ENCODE measurements at places on chromosomes 3 and 15. TPM values are rescaled to one million over a fixed set of nuclear protein-coding genes. Genes with fewer than 3 reads are reported as not detected.
A peak's percentile ranks its signal among the peaks of the same experiment; 100 is the strongest.

- DNase-seq = peak; percentile 58
These were observed 43.9 kb downstream of the BHLHE40 start for GRCh38 chr3:5022966-5023776.

DNA sequence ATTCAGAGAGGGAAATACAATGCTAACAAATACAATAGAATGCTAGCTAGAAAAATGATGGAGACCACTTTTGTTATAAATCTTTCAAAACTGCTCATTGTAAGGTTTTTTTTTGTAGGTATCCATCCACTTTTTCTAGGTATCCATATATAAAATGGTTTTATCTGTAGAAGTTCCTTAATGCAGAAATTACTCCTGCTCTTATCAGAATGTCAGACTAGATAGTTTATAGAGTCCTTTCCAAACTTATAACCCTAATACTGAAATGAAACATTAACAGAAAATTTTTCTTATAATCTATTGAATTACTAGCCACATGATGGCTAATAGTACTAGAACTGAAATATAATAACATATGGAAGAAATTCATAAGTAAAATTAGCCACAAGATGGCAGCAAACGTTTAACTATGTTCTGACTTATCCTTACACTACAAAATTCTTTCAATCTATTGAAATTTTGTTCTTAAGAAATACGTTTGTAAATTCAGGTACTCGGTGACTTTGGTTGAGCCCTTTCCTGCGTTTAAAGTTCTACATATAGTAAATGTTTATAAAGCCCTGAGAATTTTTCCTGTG is 58.5 kb downstream of the ECT2 start:
- no peak for DNase-seq

The SLC28A1 gene
- total RNA-seq = 0.50 TPM

The CHDH gene
- 12.7 TPM for total RNA-seq

The RTP1 gene
- not detected for total RNA-seq

DNA sequence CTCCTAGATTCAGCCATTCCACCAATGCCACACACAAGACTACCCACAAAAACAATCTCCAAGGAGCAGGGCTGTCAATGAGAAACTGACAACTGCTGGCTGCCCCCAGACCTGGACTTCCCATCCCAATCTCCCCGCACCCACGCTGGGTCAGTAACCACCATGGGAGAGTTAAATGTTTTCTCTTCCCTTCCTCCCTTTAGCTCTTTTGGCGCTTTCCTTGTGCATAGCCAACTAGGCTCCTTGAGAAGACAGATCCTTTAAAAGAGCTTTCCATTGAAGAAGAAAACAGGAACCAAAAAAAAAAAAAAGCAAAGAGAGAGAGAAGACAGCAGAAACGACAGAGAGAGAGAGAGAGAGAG is 8.3 kb downstream of the BCL6 start:
- DNase-seq = no peak

GRCh38 chr3:196339493-196340254 is 1.5 kb upstream of the TM4SF19 start:
- no peak for DNase-seq

DNA sequence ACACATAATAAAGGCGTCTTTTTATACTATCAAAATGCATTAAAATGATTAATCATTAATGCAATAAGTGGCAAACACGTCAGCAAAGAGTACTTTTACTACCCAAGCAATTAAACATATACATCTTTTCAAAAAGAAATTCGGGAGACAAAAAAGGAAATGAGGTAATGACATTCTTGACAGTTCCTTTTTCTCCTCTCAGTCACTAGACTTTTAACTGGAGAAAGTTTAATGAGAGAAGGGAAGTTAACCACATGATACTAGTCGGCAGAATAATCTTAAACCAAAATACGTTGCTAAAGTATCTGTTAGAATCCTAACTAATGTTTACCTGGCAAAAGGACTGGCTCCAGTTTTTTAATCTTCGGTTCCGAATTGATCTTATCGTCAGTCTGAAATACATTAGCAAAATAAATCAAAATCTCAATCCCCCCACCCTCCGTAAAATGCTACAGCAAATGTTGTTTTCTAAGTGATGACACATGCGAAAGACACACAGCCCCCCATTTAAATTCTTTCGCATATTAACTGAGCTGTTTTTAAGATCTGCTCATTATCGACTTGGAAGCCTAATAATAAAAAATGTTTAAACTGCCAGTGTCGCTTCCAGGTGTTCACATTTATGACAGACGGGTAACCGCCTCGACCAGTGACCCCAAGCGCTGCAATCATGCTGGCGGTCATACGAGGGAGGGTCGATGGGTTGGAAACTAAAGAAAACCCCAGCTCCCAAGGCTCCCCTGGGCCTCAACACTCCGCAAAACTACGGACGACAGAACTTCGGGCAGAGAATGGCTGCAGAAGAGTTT is 778 bp downstream of the MTMR10 start:
- DNase-seq = no peak

DNA sequence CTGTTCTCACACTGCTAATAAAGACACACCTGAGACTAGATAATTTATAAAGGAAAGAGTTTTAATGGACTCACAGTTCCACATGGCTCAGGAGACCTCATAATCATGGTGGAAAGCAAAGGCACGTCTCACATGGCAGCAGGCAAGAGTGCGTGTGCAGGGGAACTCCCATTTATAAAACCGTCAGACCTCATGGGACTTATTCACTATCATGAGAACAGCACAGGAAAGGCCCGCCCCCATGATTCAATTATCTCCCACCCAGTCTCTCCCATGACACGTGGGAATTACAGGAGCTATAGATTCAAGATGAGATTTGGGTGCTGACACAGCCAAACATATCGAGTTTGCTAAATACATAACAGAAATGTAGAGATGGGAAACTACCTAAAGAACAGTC is 39.5 kb upstream of the DGKG start:
- no peak for DNase-seq

DNA sequence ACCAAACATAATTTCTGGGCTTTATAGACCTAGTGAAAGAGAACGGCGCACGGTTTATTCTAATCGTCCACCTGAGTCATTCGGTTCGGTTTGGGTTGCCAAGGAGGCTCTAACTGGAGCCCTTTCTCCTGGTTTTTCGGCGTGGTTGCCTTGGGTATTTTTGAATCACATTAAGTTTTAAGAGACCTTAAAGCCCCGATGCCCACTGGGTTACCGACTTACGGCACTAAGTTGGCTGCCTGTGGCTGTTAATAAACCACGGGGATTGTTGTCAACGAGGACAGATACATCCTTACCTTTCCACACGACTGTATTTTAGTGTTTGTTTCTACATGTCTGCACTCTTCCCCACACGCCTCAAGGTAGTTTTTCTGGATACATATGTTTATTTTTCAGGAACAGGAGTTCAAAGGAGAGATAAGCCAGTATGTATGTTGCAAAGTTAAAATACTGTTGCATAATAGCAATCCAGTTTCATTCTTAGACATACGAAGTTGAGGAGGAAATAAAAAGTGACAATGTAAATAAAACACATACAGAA is 1.2 kb upstream of the ANP32A start:
- no peak for DNase-seq

GRCh38 chr3:37610529-37610928 is 251.2 kb upstream of the CTDSPL start:
- DNase-seq = no peak

DNA sequence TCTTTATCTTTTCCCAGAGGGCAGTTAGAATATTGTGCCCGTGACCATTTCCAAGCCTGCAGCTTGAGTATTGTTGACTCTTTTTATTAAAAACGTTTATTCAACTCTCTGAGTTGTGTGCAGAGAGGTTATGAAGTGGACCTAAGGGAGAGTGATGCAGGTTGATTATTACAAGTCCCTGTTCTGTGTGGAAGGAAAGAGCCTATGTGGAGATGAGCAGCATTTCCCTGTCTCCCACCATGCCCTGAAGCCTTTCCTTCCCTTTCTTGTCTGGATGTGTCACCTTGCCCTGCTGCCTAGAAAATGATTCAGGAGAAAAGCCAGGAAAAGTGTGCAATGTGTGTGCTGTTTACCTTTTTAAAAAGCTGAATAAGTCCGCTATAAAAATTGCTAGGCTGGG is 19.4 kb downstream of the ZPLD1 start:
- DNase-seq = no peak

DNA sequence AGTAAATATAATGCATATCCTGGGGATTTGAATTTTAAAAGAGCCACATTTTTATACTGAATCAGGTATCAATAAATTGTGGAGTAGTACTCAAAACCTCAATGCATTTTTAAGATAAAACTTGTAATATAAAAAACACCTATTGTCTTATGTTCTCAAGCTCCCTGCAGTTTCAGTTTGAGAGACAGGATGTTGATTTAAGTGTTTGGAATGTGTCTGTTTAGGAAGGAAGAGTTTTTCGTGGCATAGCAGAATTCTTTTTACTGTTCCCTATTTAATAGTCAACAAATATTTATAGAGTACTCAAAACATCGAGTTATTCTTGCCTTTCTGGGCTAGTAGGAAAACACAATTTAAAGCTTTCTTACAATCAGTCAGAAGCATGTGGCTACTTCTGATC is 146.1 kb upstream of the BCHE start:
- DNase-seq = no peak

- no peak for DNase-seq
These were observed 17.6 kb downstream of the EXOSC7 start for GRCh38 chr3:44993471-44994205.

DNA sequence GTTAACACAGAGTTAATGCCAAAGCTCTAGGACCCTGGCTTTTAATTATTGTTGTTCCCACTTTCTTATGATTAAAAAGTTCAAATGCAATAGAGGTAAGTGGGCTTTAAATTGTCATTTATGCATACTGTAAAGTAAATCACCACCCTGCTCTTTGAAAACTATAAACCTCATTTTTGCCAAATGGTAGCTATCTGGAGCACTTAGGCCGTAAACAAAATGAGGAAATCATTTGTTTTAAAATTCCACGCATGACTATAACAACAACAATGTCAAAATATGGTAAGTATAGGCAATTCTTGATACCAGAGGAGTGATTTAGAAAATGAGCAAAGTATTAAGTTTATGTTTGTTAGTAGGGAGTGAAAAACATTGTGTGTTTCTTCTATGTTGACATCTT is 1.8 kb downstream of the UNC13C start:
- no peak for DNase-seq

DNA sequence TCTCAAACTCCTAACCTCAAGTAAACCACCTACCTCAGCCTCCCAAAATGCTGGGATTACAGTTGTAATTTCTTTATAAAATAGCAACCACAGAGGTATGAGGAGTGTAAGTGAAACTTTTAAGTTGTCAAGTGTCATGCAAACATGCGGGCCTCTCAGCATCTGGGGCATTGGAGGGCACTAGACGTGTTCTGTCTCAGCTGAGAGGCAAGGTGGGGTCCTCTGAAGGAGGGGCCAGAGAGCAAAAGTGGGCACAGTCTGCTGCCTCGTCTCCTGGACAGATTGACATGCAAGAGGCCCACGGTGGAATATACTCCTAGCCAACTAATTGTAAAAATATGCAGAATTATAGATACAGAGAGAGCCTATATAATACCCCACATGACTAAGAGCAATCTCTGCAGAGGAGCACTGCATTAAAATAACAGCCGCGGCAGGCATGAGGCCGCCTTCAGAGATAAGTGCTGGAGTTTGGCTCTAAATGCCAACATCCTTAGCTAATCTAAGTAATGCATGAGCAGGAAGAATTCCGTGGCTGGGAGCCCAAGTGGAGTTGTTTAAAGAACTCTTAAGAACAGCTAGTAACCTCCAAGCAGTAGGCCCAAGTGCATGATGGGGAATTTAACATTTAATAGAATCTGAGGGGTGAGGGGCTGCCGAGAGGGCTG is 87.8 kb upstream of the RNU6-1 start:
- peak; percentile 77 for DNase-seq

- no peak for DNase-seq
These were observed 44.7 kb downstream of the GTPBP8 start for GRCh38 chr3:113035387-113035982.

The CHCHD4 gene
- 36.8 TPM for total RNA-seq

DNA sequence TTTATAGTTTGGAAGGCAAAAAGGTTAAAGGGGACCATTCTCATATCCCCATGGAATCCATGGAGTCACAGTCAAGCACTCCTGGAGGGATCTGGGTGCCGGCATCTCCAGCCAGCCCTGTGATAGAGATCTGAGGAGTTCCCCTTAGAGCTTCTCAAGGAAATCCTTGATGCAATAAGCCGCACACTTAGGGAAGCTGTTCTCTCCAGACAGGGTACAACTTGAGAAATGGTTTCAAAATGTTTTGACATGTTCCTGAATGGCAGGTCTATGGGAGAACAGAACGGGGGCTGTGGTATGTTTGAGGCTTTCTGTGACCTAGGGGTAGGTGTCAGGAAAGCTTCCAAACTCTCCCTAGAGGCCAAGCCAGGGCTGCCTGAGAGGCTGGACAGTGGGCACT is 292.9 kb downstream of the TLE3 start:
- DNase-seq = no peak

DNA sequence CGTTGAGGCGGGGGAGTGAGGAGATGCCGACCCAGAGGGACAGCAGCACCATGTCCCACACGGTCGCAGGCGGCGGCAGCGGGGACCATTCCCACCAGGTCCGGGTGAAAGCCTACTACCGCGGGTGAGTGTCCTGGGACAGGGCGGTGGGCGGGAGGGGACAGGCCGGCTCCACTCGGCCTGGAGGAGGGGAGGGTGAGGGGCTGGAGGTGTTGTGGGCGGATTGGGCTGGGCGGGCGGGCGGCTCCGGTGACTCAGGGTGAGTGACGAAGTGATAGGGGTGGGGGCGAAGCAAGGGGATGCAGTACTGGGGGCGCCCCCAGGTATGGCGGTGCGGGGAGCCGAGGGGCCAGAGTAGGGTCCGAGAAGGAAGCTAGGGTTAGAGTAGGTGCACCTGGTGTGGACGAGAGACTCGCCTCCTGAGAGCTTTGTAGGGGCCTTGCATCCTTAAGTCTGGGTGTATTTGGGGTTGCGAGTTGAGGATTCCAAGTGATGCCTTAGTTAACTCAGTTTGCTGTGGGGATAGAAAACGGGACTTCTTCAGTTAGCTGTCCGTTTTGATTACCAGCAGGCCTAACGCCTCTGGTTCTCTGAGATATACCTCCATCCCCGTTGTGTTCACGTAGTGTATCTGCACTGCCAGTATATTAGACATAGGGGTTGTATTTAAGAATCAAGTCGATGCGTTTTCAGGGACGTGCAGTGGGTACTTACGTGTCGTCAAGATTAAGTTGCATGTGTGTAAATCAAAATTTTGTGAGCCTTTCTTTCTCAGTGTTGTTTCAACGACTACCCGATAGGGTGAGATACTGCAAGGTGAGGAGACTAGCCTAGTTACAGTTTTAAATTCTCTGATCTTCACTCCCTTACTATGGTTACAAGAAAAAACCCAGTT is 670 bp downstream of the PRKCI start:
- DNase-seq = no peak

- DNase-seq = no peak
These were observed 372.5 kb downstream of the TBL1XR1 start for GRCh38 chr3:176824811-176825210.

The RTP4 gene
- 1.0 TPM for total RNA-seq

The TMEM207 gene
- total RNA-seq = not detected

- no peak for DNase-seq
These were observed 226.2 kb downstream of the PDCD6IP start for GRCh38 chr3:34024447-34025240.

The TIMMDC1 gene
- 349 TPM for total RNA-seq

- peak; percentile 79 for DNase-seq
These were observed 3.9 kb downstream of the SCN5A start for GRCh38 chr3:38645601-38646000.

The ANKUB1 gene
- not detected for total RNA-seq

The GABRA5 gene
- total RNA-seq = not detected

- DNase-seq = no peak
These were observed 10.2 kb downstream of the CPN2 start for GRCh38 chr3:194340757-194341400.

GRCh38 chr3:145224886-145225285 is 936.1 kb downstream of the PLOD2 start:
- DNase-seq = no peak

The TF gene
- 3.3 TPM for total RNA-seq

GRCh38 chr3:21543380-21544075 is 207.5 kb downstream of the ZNF385D start:
- DNase-seq = no peak

Measured in left ventricle myocardium superior (tissue), 1 donor.